Stimulated activated CD4-positive, alpha-beta T cell treated with anti-CD3 and anti-CD28 coated beads, Interleukin-2, amount 100 ng/mL, for 48 hours (primary cell): ENCODE measurements at places on chromosomes 7 and 10.

DNA sequence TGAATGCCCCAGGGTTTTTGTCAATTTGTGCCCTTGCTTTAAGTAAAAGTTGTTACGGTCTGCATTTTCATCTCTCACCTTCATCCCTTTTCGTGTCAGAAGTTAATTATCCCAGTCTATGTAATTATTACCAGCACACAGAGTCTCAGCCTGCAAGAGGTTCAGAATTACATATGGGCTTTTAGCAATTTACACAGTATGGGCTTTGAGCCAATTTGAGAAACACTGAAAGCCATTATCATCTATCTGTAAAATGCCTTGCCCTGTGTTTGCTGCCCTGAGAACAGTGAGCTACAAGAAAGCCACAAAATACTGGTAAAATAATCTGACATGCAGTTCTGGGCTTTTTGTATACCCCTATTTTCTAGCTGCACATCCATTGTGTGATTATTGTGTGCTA lies 125.6 kb upstream of the STEAP4 start:
- DNase-seq, result no peak

- DNase-seq, result no peak
Measured at GRCh38 chr7:55144333-55145317, 125.8 kb downstream of the EGFR start.

- no peak for DNase-seq
Measured at GRCh38 chr10:855079-855478, 76.4 kb downstream of the LARP4B start.

GRCh38 chr10:35565602-35566081 lies 39.5 kb upstream of the GJD4 start:
- no peak for DNase-seq

- no peak for DNase-seq
Measured at GRCh38 chr7:117296066-117296465, 26.8 kb downstream of the WNT2 start.

- no peak for DNase-seq
Measured at GRCh38 chr10:72076756-72077155, 11.6 kb downstream of the SPOCK2 start.

GRCh38 chr7:99828811-99829210 lies 998 bp downstream of the CYP3A43 start:
- DNase-seq, result no peak

DNA sequence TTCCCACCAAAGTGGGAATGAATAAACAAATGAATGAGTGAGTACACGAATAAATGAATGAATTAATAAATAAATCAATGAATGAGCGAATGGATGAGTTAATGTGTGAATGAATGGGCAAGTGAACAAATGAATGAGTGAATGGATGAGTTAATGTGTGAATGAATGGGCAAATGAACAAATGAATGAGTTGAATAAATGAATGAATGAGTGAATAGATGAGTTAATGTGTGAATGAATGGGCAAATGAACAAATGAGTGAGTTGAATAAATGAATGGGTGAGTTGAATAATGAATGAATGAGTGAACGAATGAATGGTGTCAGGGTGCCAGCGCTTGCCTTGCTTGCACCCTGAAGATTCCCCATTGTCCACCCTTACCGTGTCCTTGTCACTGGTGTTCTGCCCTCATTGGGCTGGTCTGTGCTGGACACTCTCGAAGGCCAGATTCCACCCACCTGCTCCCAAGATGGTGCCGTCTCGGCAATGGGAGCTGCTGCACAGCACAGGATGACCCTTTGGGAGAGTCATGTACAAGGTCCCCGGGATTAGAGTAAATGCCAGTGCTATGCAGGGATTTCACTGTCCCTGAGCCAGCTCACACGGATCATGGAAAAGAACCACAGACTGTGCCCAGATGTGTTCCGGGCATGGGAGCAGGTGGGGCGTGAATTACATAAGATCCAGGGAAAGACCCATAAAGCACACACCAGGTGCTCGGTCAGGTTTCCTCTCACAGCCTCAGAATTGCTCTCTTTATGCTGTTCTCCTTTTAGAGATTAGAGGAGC lies 83.2 kb downstream of the CAMK1D start:
- no peak for DNase-seq

DNA sequence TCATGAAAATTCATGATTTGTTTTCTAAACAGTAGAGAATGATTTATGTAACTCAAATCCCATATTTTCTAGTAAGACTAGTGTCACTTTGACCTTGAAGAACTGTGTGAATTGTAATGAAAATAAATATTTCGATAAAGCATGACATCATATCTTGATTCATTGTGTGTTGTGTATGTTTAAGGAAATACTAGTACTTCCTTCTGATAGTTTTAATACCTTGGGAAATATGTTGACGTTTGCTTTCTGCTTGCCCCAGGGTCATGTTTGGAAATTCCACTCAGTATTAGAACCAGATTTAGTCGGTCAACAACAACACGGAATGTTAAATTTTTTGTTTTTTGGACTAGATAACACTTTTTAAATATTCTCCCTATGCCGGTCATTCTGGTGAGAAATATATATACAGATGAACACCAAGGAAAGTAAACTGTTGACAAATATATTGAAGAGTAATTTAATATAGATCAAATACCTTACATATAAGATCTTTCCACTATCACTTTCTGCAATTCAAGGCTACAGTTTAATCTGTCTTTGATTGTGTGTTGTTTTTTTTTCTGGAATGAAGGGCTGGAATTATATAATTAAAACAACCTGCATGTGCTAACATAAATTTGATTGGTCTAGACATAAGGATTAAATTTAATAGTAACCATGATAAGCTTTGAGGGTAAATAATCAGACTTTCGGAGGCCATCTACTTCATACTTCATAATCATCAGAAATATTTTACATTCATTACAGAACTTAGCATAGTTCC lies 126.2 kb downstream of the MDFIC start:
- DNase-seq, result no peak

- no peak for DNase-seq
Measured at GRCh38 chr7:16939161-16939560, 57.4 kb upstream of the AGR3 start.

DNA sequence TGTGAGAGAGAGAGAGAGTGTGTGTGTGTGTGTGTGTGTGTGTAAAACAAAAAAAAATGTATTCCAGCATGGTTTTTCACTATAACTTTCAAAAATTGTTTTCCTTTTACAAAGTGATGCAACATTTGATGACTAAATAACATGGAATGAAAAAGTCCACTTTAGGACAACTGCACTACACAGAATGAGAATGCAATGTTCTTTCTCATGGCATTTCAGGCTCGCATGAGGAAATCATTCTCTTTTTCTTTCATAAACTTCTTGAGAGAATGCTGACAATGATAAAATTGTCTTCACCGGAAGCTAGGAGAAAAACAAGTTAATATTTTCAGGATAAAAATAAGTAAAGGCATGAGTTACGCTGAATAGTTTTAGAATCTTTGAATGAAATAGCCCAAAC lies 53.7 kb downstream of the SLC16A12 start:
- DNase-seq, result no peak

GRCh38 chr7:81155654-81156373 lies 237.0 kb upstream of the SEMA3C start:
- no peak for DNase-seq

DNA sequence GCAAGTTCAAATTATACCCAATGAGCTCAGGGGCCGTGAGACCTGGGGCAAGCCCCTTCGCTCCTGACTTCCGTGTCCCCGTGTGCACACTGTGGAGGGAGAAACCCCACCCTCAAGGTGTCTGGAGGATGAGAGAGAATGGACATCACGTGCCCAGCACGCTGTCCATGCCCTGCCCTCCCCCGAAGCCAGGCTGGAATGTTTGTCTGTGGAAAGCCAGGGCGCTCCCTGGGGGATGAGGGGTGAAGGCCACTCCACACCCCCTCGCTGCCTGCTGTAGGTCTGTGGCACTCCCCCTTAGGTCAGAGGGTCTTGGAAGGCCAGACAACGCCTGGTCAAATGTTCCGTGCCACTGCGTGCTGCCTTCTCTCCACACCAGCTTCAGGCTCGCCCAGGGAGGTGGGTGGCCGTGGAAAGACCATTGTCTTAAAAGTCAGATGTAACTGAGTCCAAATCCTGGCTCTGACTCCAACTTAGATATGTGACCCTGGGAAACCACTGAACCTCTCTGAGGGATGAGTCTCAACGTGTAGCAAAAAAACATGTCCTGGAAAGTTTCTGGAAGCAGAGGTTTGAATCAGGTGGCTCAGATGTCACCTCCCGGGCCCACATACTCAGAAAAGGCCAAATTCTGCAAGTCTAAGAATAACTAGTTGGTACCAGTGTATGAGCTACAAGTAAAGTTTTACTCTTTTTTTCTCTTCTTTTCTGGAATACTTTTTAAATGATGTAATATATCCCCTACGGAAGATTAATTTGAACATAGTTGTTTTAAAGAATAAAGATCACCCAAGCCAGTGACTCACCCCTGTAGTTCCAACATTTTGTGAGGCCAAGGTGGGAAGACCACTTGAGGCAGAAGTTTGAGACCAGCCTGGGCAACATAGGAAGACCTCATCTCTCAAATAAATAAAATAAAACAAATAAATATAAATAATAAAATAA lies 24.9 kb downstream of the RCC1L start:
- DNase-seq, result no peak

DNA sequence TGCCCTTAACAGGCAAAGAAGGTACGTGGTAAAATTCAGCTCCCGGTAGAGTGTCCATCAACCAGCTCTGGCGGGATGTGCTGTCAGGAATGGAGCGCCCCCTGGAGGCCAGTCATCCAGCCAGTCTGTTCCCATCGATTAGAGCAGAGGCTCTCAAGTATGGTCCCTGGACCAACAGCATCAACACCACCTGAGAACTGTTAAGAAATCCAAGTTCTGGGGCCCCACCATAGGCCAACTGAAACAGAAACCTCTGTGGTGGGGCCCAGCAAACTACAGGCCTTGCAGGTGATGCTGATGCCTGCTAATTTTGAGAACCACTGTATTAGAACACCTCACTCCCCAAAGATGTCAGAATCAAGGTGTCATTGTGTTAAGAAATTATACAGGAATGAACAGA lies 109.2 kb downstream of the DPY19L1 start:
- DNase-seq, result peak; percentile 53

- no peak for DNase-seq
Measured at GRCh38 chr7:101411508-101411874, 48.8 kb downstream of the COL26A1 start.

- no peak for DNase-seq
Measured at GRCh38 chr7:132422502-132423111, 153.7 kb downstream of the PLXNA4 start.

DNA sequence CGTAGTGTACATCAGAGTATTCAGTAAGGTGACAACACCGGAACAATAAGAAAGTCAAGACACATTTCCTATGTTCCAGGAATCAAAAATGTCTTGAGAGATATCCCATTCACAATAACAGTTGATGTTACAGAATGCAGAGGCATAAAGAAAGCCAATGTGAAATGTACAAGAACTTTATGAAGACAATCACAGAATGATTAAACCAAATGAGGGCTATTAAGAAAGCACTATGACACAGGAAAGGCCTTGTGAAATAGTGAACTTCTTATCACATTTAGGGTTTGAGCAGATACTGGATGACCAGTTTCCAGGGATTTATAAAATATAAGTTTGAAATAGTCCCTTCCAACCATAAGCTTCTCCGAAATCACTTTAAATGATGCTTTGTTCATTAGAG lies 52.7 kb downstream of the VWDE start:
- DNase-seq, result no peak

DNA sequence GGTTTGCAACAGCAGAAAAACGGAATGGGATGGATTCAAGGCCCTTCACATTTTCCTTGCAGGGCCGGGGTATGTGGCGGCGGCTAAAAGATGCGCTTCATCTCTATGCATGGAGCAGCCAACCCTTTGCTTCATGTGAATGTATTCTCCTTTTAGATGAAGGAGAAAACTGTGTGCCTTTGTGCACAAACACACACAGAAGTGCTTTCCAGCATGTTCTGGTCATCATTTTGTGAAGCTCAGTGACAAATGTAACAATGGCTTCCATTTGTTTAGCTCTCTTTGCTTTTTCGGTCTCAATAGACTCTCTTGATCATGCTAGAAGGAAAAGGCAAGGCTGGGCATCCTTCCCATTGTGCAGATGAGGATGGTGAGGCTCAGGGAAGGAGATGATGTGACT lies 161.7 kb upstream of the MKI67 start:
- no peak for DNase-seq

- DNase-seq, result no peak
Measured at GRCh38 chr7:45036317-45036716, 36.3 kb downstream of the CCM2 start.

- DNase-seq, result no peak
Measured at GRCh38 chr10:114680543-114681117, 22.6 kb upstream of the ABLIM1 start.

DNA sequence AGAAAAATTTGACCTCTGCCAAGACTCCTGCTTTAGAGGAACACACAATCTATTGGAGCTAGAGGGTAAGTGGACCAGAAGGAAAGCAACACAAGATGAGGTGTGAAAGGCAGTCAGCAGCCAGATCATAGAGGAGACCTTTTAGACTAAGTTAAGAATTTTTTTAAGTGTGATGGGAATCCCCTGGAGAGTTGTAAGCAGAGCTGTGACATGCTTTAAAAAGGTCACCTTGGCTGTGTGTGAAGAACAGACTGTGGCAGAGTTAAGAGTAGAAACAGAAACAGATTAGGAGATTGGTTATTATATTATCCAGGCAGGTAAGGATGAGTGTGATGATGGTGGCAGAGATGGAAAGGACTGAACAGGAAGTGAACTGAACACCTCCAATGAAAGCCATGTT lies 23.5 kb downstream of the CPEB3 start:
- no peak for DNase-seq

DNA sequence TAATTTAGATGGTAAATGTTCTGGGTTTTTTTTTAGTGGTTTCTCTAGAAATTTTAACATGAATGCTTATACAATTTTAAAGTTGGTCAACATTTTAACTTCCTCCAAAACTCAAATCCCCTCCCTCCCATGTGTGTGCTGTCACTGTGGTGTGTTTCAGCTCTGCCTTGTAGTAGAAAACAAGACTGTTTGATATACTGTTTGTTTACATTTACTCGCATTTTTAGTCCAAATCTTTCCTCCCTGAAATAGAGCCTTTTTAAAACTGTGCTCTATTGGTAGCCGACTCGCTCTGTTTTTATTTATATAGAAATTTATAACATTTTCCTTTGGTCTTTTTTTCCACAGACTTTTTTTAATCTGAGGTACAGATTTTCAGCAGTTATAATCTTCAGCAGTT lies 19.3 kb downstream of the PROSER2 start:
- DNase-seq, result no peak

- peak; percentile 12 for DNase-seq
Measured at GRCh38 chr7:112898432-112899290, 108.5 kb upstream of the TMEM168 start.

DNA sequence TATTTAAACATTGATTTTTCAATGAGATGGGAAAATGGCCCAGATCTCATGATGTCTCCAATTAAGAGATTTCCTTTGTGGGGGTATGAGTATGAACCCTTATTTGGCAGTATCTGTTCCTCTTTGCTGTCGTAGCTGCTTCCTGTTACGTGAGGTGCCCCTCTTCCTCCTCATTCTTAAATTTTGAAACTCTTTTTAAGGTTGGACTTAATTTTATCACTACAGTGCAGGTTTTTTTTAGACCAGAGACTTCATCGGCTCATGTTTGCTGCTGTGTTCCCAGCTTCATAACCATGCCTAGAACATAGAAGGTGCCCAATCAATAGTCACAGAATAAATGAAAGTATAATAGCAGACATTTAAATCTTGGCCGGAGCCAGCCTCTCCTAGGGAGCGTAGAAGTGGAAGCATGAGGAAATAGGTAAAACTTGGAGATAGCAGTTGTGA lies 2.4 kb downstream of the MIOS start:
- DNase-seq, result no peak
